Fibroblast of skin of right quadriceps (primary cell): ENCODE measurements at places on chromosomes 5 and 9.

DNA sequence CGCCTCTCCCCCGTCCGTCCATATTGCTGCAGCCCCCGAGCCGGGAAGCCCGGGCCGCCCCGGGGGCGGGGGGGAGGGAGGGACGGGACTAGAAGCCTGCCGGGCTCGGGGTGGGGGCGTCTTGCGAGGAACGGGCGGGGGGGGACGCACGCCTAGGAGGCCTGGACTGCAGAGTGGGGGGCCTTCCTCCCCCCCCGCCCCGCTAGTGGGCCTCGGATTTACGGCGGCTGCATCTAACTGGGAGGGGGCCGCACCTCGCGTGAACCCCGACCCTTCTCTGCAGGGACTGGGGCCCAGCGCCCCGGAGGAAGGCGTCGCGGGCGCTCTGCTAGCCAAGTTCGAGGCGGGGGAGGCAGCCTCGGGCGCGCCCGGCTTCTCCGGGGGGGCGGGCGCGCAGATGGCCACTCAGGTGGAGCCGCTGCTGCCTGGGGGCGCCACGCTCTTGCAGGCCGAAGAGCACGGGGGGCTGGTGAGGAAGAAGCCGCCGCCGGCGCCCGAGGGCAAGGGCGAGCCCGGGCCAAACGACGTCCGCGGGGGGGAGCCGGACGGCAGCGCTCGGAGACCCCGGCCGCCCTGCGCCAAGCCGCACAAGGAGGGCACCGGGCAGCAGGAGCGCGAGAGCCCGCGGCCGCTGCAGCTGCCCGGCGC is at the start of gene LARP1:
LARP1 (plus strand) TSS at position 17 of the 648 bp plus-strand sequence; CDS start at position 398, 381 bp downstream.
- DNase-seq, result no peak

GRCh38 chr9:14451949-14452348 is 138.0 kb upstream of the NFIB start:
- no peak for DNase-seq

GRCh38 chr9:68744426-68744825 is 39.4 kb downstream of the PIP5K1B start:
- no peak for DNase-seq

DNA sequence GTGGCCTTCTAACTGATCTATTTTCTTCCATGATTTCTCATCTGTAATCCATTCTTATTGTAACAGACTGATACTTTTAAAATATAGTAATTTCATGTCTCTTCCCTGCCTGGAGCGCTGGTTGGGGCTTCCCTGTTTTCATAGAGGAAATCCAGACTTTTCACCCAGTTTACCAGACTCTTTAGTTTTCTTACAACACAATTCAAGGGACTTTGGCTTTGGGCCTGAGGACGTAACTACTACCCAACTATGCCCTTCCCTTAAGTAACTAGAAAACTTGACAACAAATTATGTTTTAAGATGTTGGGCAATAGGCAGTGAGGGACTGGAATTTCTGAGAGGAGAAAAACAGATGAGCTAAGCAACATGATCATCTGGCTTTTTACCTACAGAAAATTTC is 289.6 kb downstream of the FGF10 start:
- DNase-seq, result no peak

DNA sequence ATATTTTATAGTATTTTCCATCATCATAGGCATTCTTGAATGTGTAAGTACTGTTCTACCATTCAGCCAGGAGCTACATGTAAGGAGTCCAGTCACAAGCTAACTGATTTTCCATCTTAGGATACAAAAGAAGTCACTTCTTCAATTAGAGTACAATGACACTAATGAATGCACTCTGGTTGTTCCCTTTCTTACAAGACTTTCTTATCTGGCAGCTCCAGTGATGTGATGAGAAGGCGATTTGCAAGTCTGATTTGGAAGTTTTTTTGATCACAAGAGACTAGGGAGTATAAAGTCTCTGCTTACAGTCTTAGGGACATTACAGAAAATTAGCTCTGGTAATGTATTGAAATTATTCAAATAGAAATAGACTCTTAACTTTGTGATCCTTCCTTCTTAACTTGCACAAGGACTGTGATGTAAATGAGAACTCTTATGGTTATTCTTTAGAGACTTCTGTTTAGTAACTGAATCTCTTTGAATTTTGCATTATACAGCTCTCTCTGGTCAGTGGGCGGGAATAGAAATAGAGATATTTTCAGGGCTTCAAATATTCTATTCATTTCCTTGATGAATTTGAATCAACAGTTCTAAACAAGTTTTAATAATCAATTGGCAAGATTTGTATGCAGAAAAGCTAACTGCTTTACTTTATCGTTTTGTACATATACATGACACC is 130.4 kb upstream of the CDH6 start:
- DNase-seq, result no peak

DNA sequence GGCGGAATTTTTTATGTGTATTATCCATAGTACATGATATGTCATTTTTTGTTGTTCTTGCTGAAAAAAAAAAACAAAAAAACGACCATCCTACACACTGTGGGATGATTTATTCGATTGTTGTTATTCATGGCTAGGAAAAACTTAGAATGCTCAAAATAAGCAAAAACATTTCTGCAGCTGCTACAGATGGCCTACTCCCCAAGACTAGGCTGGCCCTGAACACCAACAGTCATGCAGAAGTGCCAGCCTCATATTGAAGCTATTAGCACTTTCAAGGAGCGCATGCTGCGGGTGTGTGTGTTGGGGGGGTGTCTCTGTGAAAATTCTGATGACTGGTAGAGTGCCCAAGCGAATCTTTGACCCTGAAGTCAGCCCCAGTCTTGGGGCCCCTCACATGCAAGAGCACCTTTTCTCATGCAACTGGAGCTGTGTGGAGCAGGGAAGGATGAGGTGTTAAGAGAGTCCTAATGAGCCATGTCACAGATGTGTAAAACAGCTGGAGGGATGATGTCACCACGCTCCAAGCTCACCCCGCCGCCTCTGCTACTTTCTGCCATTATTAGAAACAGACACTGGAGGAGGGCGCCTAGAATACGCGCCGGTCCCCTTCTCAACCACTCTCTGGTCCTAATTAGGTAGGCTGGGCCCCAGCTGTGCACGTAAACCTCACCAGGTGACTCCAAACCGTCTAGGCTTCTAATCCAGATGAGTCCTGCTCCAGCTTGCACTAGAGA is 61.0 kb upstream of the SMIM23 start:
- peak; percentile 17 for DNase-seq

DNA sequence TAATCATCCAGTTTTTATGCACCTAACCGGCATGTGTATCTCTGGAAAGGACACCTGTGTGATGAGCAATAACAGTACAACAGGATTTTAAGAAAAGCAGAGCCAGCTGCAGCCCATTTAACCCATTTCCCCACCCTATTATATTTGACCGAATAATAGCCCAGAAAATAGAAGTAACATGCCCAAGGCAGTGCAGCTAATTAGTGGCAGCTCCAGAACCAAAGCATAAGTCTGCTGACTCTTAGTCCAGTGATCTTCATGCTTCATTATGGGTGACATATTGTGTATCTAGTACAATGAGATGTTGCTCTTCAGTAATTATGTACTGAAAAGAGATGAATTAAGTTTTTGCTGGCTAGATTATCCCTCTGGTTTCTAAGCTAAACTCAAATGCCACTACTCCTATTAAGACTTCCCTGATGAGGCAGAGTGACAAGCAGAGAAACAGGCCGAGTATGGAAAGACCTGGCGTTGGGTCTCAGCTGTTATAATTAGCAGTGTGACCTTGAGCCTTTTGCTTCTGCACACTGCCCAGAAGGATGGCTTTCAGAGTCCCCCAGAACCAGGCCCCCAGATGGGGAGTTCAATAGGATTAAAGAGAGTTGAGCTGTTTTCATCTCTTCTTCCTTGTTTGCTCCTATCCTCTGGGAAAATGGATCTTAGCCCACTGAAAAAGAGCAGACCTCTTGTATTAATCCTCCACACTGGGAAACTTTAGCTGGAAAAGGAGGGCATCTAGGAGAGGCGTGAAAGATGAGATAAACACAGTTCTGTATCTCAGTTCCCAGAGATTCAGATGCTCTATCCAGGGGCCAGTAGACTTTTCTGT is 10.8 kb upstream of the C1QTNF3 start:
- DNase-seq, result no peak

- peak; percentile 45 for DNase-seq
Observed at GRCh38 chr9:28967226-28967625, 1393.9 kb upstream of the C9orf72 start.

DNA sequence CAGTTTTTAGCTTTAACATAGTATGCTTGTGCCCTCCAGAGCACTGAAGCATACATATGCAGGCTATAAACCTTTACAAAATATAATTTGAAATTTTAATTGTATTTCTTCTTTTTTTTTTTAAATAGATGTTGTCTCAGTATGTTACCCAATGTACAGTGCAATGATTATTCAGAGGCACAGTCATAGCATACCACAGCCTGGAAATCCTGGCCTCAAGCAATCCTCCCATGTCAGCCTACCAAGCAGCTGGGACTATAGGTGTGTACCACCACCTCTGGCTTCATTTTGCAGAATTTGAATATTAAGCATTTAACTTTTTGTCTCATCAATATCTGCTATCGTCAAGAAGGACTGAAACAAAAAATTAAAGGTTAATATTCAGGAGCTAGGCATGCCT is 16.9 kb upstream of the ZNF782 start:
- DNase-seq, result no peak

DNA sequence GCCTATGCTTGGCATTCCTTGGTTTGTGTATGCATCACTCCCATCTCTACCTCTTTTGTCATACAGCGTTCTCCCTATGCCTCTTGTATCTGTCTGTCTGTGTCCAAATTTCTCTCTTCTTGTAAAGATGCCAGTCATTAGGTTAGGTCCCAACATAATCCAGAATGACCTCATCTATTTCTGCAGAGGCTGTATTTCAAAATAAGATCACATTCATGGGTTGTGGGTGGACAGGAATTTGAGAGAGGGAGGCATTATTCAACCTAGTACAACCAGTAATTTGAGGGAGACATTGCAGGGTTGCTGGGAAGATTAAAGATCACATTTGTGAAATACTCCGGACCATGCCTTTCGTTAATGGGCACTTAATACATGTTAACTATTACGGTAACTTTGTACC is 155.0 kb downstream of the MAN2A1 start:
- peak; percentile 60 for DNase-seq

GRCh38 chr9:133160742-133161546 is 2.8 kb downstream of the GBGT1 start:
- peak; percentile 52 for DNase-seq

- no peak for DNase-seq
Observed at GRCh38 chr5:73297430-73297829, 124.4 kb downstream of the TMEM174 start.

- DNase-seq, result peak; percentile 70
Observed at GRCh38 chr5:141517880-141518617, 29.2 kb downstream of the PCDHGC5 start.

DNA sequence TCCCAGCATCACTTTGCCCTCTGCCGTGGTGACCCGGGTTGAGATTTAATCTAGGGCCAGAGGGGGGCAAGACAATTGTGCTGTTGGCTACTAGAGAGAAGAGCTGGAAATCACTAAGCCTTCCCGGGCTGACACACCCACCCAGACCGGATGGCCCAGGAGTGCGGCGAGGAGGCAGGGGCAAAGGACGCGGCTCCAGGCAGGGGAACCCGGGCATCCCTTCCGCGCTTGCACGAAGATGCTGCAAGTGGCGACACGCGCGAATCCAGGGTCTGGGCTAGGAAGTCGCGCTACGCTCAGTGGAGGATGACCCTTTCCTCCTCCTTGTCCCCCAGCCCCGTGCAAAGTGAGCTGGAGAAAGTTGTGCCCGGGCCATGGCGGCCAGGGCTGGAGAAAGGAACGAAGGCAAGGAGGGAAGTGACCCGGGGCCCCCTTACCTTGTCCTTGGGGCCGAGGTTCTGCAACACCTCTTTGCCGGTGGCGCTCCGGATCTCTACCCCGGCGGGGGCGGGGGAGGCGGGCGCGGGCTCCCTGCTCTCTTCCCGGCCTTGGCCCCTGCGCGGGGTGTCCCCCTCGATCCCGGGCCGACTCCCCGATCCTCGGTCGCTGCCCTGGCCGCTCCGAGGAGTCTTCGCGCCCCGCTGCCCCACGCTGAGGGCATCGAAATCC is 693 bp downstream of the DPYSL3 start:
- peak; percentile 12 for DNase-seq

- no peak for DNase-seq
Observed at GRCh38 chr5:1067141-1068121, 44.4 kb downstream of the SLC12A7 start.

DNA sequence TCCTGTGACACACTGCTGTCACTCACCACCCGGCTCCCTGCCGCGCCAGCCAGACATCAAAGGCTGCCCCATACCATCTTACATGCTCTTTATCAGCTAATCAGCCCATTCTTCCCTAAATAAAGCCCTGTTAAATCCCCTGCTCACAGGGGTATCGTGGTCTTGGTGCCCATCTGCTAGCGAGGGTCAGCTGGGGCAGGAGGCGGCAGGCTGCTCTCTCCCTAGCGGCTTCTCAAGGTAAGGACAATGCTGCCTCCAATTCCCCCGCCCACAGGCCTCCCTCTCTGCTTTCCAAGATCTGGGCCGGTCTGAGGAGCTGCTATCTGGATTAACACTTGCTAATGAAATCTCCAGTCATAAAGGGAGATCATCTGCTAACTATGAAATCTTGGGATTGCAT is 26.8 kb downstream of the BARHL1 start:
- no peak for DNase-seq

- no peak for DNase-seq
Observed at GRCh38 chr5:88393716-88394535, 125.3 kb upstream of the TMEM161B start.

DNA sequence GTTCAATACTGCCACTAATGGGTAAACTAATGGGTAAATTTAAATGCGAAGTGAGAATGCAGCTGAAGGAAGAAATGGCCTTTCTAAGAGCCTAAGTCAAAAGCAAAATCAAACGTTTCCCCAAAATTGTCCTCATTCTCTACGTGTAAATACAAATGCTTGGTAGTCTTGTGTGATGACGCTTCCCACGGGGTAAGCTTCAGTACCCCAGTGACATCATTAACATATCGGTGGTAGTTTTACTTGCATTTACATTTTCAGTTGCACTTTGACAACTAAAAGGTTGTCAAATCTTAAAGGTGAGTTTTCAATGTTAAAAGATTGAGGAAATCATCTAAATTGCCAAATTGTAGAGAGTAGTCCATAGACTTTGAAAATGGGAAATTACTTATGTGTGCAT is 550.7 kb upstream of the CCNG1 start:
- no peak for DNase-seq

GRCh38 chr5:31901807-31902530 is 263.0 kb downstream of the PDZD2 start:
- no peak for DNase-seq

GRCh38 chr9:116924462-116925110 is 237.5 kb downstream of the TRIM32 start:
- no peak for DNase-seq

DNA sequence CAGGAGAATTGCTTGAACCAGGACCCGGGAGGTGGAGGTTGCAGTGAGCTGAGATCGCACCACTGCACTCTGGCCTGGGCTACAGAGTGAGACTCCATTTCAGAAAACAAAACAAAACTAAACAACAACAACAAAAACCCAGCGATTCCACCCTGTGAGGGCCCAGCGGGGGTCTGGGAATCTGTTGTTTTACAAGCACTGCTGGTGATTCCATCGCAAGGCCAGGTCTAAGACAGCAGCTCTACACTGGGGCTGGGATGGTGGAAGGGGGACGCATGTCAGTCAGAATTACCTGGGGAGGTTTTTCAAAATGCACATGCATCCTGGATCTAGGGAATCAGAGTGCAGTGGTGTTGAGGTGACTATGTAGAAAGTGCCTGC is 90.9 kb downstream of the ANKRD55 start:
- no peak for DNase-seq

GRCh38 chr5:104412649-104413240 is 850.2 kb upstream of the NUDT12 start:
- peak; percentile 20 for DNase-seq

- DNase-seq, result peak; percentile 36
Observed at GRCh38 chr5:133552925-133553525, 59.3 kb downstream of the FSTL4 start.
